ENCODE measurements at places on chromosomes 2 and 18.

GRCh38 chr2:238160206-238161129 is 1.7 kb downstream of the ERFE start:
- DNase-seq = peak; percentile 33

DNA sequence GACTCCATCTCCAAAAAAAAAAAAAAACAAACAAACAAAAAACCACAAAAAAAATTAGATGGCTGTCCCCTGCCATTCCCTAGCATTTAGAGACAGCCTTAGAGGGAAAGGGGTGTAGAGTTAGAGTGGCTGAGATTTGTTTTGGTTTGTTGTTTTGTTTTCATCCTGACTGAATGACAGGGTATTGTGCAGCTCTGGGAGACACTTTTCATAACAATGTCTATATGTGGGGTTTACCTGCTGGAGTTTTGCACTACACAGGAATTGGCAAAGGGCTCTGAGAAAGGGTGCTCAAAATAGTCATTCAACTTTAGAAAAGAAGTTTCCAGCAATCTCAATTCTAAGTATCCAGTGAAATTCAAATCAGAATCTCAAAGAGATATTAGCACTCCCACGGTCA is 732.5 kb upstream of the CHAC2 start:
- no peak for DNase-seq

DNA sequence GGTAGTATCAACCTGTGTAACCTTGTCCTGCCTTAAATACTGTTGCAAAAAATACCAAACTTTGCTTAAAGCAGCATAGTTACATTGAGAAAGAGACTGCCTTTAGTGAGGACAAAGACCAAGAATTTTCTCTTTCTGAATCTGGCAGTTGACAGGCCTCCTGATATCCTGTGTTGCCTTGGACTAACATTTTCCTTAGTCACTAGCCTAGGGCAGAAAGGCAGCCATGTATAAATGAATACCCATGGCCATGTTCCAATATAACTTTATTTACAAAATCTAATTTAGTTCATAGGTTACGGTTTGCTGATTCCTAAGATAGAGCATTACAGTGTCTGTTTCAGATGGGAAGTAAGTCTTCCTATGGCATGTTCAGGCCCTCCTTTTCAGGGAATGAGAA is 895.4 kb downstream of the CNTNAP5 start:
- DNase-seq = no peak

- DNase-seq = no peak
Measured at GRCh38 chr2:188766471-188766856, 207.7 kb upstream of the COL3A1 start.

DNA sequence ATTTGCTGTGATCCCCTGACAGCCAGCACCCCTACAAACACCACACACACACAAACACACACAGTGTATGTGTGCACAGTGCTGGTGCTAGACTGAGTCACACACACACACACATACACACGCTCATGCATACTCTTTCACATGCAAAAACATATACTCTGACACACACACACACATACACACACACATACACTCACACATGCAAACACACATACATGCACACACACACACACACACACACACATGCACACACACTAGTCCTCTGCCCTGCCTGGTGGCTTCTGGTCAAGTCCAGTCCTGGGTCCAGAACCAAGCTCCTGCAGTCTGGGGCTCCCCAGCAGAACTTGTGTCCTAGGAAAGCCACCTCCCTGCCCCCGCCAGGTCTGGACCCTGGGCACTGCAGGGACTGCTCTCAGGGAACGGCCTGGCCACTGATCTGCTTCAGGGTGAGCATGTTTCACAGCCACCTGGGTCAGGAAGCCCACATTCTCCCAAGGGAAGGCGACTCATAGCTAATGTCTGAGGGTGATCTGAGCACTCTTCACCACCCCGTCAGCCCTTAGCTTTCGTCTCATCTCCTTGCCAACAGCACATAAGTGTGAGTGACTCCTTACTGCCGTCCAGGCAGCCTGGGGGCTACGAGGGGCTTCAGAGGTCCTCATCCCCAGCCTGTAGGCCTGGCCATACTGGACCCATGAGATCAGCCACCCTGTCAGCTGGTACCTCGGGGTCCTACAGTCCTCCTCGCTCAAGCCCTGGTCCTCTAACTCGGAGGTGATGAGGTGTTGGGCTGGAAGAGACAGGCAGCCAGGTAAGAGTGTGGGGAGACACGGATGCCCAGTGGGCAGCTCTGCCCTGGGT is 88.1 kb downstream of the MCFD2 start:
- DNase-seq = no peak

GRCh38 chr18:54222922-54223567 is 1.4 kb downstream of the MBD2 start:
- peak; percentile 30 for DNase-seq

GRCh38 chr18:63320975-63321265 is 1.4 kb upstream of the BCL2 start:
- DNase-seq = no peak

DNA sequence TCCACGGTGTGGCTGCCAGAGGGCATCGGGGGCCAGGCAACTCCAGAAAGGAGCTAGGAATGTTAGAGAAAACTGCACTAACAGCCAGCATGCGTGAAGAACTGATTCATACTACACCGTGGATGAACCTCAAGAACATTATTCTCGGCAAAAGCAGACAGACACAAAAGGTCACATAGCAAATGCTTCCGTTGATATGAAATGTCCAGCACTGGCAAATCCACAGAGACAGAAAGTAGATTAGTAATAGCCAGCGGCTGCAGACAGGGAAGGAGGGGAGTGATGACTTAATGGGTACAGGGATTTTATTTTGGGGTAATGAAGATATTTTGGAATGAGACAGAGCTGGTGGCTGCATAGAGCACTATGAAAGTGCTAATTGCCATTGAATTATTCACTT is 37.4 kb downstream of the SCTR start:
- DNase-seq = no peak

DNA sequence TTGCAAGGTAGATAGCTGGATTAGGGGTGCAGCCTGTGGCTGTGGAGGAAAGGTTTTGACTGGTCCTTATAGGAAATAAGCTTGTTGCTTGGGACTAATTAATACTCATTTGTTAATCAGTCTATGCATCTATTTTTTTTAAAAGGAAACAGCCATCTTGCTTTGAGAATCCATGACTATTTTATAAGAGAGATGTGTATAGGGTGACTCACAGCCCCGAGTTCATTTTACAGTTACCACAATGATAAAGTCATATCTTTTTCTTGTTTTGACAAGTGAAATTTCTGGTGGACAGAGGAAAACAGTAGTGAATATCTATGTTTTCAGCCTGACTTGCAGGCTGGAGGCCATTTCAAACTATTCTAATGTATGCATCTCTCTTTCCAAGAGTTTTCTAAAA is 193.5 kb upstream of the CCDC68 start:
- DNase-seq = no peak

DNA sequence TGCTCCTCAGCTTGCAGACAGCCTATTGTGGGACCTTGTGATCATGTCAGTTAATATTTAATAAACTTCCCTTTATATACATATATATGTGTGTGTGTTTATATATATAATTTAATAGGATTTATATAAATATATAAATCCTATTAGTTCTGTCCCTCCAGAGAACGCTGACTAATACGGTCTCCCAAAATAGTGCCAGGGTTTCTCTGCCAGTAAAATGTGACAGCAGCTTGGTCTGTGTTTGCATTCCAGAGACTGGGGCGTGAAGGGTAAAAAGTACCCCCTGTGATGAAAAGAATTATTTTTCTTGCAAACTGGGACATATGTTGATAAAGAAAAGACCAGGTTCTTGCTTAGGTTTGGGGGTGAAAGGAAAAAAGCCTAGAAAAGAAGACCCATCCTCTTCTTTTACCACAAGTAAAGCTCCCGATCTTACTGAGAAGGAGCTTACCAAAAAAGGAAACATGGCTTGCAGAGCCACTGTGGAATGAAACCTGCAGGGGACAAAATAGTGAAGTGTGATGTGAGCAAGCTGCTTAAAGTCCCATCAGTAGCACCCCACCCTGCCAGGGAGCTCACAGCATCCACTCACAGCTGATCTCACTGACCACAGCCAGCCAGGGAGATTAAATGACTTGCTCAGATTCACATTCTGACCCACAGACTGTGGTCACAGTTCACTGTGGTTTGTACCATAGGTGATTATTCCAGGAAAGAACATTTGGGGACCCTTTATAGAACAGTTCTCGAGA is 110.9 kb upstream of the RMP24 start:
- DNase-seq = no peak

- DNase-seq = no peak
Measured at GRCh38 chr2:7907041-7907440, 774.8 kb upstream of the ID2 start.

GRCh38 chr18:68152770-68153169 is 562.1 kb downstream of the TMX3 start:
- DNase-seq = no peak

DNA sequence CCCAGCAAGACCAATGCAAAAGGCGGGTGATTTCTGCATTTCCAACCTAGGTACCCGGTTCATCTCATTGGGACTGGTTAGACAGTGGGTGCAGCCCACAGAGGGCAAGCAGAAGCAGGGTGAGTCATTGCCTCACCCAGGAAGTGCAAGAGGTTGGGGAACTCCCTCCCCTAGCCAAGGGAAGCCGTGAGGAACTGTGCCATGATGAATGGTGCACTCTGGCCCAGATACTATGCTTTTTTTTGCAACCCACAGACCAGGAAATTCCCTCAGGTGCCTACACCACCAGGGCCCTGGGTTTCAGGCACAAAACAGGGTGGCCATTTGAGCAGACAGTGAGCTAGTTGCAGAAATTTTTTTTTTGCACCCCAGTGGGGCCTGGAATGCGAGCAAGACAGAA is 662.6 kb upstream of the ACVR2A start:
- DNase-seq = peak; percentile 22

- no peak for DNase-seq
Measured at GRCh38 chr2:48597492-48597891, 20.2 kb upstream of the GTF2A1L start.

- no peak for DNase-seq
Measured at GRCh38 chr2:190882856-190883582, 2.4 kb downstream of the GLS start.

All from stimulated activated naive CD8-positive, alpha-beta T cell treated with anti-CD3 and anti-CD28 coated beads, Interleukin-15, Interleukin-2, amounts not matched to agents 100 U/mL and 50 U/mL, for 24 hours (primary cell).